ENCODE measurements at places on chromosomes 12 and 14. TPM values are rescaled to one million over a fixed set of nuclear protein-coding genes. Genes with fewer than 3 reads are reported as not detected.
A peak's percentile ranks its signal among the peaks of the same experiment; 100 is the strongest.

The TMEM132C gene
- 0.07 TPM for total RNA-seq

The GLIPR1L1 gene
- total RNA-seq: not detected

The SNAPC1 gene
- total RNA-seq: 2.8 TPM

The NPFF gene
- total RNA-seq: not detected

The TMCC3 gene
- total RNA-seq: 1.2 TPM

The KRT86 gene
- total RNA-seq: not detected

The TSHR gene
- total RNA-seq: 1.7 TPM

GRCh38 chr14:77613201-77613600 lies 3.2 kb downstream of the SPTLC2 start:
- DNase-seq: no peak

- DNase-seq: no peak
Measured at GRCh38 chr12:120666571-120667390, 20.2 kb upstream of the MLEC start.

GRCh38 chr12:1507308-1507707 lies 87.1 kb downstream of the FBXL14 start:
- no peak for DNase-seq

DNA sequence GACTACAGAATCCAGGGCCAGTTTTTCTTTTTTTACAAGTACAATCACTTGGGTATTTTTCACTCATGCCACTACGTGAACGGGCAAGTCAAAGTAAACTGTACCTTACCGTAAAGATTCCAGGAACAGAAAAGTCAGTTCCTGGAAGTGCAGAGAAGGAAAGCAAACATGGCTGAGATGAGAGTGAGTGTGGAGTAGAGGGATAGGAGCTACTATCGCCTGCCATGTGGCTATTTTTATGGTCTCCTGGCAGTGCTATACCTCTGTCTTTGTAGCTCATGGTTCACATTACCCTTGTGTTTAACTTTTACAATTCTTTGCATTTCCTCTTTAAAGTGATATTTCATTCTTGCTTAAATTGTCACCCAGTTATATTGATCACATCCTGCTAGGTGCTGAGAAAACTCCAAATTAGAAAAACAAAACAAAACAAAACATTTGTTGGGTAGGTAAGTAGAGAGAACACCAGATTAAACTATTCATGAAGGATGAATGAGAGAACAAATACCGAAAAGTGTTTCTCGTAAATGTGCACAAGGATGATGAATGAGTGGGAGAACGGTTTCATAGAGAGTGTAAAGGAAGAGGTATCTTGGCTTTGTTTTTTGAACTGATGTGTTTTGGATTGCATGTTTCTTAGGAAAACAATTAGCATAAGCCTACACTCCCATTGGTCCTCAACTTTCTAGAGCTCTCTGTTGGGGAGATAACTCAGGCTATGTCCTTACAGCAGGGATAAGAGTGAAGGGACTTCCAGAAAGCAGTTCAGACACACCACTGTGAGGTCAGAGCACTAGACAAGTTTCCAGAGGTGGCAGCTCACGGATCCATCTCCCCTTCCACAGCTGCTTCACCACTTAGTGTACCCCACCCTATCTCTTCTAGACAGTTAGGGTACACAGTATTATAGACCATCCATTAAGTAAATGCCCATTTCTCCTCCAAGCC lies 163.7 kb downstream of the IPO8 start:
- no peak for DNase-seq

GRCh38 chr14:26187996-26188620 lies 409.7 kb downstream of the NOVA1 start:
- DNase-seq: no peak

DNA sequence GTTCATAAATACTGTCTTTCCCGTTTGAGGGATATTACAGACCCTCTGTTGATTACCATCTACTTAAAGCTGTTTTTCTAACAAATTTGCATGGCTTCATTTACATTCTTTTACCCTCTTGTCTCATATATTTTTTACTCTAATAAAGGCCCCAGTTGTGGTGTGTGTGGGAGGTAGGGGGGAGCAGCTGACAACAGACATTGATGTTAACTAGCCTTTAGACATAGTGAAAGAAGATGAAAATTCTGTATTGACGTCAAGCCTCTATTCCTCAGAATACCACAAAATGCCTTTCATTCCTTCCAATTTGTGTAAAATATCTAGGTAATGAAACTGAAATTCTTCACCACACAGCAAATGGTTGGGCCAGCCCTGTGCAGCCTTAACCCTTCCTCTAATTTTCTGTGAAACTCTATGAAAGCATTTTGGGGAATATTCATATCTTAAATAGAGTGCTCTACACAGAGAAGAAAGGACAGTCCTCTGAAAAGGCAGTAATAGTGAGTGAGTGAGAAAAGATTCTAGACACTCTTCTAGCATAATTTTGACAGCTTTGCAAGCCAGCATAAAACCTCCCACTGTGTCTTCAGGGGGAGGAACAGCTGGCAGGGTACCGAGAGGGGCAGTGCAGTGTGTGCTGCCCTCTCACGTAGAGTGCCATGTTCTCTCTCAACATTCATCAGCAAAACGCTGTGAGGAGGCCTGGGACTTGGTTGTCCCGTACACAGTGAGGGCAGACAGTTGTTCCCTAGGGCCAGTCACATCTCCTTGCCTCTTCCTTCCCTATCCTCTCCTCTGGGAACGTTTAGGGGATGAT lies 20.1 kb upstream of the CERS5 start:
- no peak for DNase-seq

GRCh38 chr14:73862480-73862879 lies 10.8 kb downstream of the PTGR2 start:
- DNase-seq: no peak

DNA sequence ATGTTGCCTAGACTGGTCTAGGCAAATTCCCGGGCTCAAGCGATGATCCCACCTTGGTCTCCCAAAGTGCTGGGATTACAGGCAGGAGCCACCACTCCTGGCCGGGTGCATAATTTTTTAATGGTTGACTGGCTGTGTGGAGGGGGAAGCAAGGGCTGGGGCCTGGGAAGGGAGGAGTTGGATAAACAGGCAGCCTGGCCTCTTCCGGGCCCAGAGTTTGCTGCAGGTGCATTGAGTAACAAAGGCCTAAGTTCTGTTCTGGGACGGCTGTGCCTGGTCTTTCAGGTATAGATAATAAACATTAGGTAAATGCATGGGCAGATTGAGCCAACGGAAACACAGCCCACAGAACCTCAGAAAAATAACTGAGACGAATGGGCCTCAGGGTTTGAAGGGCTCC lies 191.3 kb upstream of the TBX3 start:
- no peak for DNase-seq

GRCh38 chr14:33444136-33444535 lies 505.5 kb downstream of the NPAS3 start:
- no peak for DNase-seq

- DNase-seq: no peak
Measured at GRCh38 chr12:123401753-123402683, 18.1 kb downstream of the KMT5A start.

DNA sequence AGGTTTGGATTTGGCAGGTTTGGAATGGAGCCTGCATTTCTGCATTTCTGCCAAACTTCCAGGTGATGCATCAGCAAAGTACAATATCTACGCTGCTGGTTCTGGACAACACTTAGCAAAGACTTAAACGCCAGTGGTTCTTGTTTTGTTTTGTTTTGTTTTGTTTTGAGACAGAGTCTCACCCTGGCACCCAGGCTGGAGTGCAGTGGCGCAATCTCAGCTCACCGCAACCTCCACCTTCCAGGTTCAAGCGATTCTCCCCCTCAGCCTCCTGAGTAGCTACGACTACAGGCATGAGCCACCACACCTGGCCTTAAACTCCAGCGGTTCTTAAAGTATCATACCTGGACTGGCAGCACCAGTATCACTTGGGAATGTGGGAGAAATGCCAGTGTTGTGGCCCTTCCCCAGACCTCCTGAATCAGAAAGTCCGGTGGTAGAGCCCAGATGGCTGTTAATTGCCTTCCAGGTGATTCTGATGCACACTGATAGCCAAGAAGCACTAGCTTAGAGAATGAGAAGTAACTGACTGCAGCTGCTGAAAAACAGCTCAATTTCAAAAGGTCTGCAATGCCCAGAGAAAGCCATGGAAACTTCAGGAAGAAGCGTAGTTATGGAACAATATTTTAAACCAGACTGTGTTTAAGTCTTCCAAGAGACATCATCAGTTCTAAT lies 114.8 kb upstream of the FOXN3 start:
- no peak for DNase-seq

- DNase-seq: no peak
Measured at GRCh38 chr14:71341156-71341555, 433.9 kb downstream of the PCNX1 start.

DNA sequence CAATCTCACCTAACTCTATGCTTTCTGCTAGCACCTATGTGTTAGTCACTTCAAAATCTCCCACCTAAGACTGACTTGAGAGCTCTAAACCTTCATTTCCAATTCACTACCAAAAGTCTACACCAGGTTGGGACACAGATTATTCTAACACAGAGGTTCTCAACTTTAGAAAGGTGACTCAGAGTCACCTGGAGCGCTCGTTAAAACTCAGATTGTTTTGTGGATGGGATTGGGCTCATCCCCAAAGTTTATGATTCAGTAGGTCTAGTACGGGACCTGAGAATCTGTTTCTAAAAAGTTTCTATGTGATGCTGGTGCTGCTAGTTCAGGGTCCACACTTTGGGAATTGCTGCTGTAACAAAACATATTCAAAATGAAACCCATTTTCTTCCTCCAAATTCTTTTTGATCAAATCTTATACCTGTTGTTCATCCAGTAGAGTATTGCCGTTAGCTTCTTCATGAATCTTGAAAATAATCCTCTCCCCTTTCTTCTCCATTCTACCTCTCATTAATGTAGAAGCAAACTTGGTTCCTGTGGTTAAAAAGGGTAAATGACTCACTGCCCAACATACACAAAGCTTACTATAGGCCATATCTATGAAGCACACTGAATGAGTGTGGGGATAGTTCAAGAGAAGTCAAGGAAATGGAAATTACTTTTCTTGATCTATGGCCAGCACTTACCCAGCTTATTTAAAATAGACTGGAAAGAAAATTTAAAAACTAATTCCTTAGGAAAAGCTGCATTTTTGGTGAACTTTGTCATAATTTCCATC lies 206.7 kb downstream of the KIF21A start:
- no peak for DNase-seq

DNA sequence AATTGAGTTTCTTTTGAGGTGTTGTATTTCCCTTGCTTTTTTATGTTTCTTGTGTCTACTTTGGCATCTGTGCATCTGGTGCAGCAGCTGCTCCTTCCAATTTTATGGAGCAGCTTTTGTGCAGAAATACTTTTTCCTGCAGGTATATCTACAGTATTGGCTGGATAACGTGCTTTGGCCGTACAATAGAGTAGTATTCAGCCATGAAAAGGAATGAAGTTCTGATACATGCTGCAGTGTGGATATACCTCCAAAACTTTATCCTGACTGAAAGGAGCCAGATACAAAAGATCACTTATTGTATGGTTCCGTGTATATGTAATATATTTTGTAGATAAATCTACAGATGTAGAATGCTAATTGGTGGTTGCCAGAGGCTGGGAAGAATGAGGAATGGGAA lies 74.6 kb downstream of the ERC1 start:
- no peak for DNase-seq

- no peak for DNase-seq
Measured at GRCh38 chr12:121918679-121919038, 267 bp downstream of the CFAP251 start.

DNA sequence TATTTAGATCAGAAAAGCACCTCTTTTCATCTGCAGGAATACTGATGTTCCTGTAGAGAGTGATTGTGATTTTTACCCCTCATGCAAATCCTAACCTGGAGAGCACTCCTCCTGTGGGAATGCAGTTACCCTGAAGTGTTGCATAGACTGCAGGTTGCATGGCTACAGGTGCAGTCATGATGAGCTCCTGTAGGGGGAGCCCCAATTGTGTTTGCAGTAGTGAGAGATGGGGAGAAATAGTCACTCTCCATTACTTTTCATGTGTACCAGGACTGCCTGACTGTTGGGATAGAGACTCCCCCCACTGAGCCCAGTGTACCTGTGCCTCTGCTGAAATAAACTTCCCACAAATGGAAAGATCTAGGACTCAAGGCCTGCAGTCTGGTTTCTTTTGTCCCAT lies 1086.5 kb downstream of the SLC6A15 start:
- DNase-seq: no peak

DNA sequence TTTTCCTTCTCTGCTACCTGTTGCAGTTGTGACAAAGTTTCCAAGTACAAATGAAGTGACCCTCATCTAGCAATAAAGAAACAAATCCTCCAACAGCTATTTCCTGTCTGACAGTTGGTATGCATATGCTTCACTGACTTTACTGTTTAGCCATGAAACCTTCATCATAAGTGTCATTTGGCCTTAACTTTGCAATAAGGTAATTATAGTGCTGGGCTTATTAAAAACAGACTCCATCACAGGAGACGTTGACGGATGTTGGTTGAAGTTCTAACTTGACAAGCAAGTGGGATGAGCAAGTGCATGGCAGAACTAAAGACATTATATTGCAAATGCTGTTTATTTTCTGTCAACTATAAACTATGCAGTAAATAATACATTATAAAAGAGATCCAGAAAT lies 425.2 kb downstream of the RPS29 start:
- no peak for DNase-seq

- no peak for DNase-seq
Measured at GRCh38 chr12:125262851-125263250, 197.6 kb downstream of the AACS start.

- no peak for DNase-seq
Measured at GRCh38 chr12:109822951-109823411, 10.2 kb downstream of the TRPV4 start.

GRCh38 chr14:28635387-28635786 lies 131.2 kb upstream of the FOXG1 start:
- DNase-seq: no peak

GRCh38 chr12:4451694-4452093 lies 6.1 kb upstream of the FGF6 start:
- DNase-seq: no peak

DNA sequence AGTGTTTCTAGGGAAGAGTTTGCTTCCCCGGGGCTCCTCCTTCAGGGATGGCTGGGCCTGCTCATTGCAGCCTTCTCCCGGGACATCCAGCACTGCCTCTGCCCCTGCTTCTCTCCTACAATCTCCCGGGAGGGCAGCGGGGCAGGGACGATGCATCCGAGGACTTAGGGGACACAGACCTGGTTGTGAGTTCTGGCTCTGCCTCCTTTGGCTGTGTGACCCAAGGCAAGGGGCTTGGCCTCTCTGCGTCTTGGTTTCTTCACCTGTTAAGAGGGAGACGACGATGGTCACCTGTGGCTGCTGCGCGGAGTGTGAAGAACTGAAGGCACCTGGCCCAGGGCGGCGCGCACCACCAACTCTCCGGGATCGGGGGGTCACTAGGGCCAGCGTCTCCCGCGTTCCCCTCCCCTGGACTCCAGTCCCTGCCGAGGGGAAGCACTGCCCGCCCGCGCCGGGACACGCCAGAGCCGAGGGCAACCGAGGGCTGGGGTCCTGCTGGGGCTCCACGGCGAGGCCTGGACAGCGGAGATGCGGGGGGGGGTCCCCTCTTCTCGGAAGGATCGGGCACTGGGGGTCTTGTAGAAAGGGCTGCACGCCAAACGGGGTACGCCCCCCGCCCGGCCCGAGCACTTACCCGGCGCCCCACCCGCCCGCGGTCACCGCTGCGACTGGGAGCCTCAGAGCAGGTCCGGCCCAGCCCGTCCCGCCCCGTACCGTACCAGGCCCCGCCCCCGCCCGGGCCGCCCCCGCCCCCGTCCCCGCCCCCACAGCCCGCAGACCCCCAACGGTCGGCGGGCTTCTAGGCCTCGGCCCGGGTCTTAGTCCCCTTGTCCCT lies at the start of gene HVCN1:
Gene HVCN1, minus strand, starts transcription at position 670 of the 835 bp plus-strand sequence. CDS start 5,870 bp downstream, outside the sequence.
- DNase-seq: peak; percentile 20
